Fibroblast of the aortic adventitia (primary cell): ENCODE measurements at places on chromosomes 1 and 21. TPM values are rescaled to one million over a fixed set of nuclear protein-coding genes. Genes with fewer than 3 reads are reported as not detected.

The FAM89A gene
- total RNA-seq, result 2.0 and 13.4 TPM in 2 replicates

The CDC14A gene
- total RNA-seq, result 5.0 and 6.3 TPM in 2 replicates

The MARK1 gene
- 0.45 and 1.3 TPM in 2 replicates for total RNA-seq

The TPTE gene
- total RNA-seq, result not detected in 2 replicates

The LCE1B gene
- total RNA-seq, result not detected in 2 replicates

DNA sequence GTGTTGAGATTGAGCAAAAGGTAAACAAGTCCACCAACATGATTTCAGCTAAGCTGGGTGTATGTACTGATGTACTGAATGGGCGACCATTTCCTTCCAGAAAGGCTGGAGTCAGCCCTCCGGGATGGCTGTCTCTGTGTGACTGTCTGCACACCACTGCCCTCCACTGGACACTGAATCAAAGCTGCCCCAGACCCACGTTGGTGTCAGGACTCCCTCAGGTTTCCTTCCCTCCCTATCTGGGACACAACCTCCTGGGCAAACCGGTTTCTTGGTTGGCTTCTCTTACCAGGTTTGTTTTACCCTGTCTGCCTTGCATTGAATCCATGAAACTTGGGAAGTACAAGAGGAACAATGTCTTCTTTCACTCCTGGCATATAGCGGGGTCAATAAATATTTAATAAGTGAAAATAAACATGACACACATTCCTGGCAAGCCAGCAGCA, 5.3 kb upstream of the SRP9 start:
- peak; percentile 89 for DNase-seq

DNA sequence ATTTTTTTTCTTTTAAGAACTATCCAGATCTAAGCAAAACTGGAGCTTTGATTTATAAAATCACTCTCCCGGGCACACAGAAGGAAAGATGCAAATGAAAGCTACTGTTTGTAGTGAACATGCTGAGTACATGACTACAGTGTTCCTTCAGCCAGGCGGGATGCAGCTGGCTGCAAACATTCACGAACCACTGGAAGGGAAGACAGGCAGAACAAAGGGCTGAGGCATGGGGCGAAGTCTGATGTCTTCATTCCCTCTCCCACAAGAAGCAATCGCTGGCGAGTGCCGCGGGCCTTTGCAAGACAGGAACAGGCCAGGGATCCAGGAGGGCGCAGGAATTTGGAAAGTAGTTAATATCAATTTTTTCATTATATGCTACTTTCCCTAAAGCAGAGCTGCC, 257.9 kb upstream of the AJAP1 start:
- no peak for DNase-seq

DNA sequence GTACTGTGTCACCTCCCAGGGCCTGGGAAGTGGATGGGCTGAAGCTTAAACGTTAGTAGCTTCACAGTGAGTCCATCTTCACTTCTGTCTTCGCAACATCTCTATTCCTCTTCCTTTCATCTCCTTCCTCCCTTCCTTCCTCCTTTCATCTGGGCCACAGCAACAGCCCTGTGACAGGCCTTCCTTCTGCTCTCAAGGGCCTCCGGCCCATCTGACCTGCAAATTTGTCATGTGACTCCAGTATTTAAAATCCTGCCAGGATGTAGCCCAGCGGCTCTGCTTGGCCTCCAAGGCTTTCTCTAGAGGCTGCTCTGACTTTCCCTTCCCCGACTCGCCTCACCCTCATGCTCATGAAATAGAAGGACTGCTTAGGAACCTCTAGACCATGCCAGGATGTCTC, 10.9 kb upstream of the BATF3 start:
- no peak for DNase-seq

DNA sequence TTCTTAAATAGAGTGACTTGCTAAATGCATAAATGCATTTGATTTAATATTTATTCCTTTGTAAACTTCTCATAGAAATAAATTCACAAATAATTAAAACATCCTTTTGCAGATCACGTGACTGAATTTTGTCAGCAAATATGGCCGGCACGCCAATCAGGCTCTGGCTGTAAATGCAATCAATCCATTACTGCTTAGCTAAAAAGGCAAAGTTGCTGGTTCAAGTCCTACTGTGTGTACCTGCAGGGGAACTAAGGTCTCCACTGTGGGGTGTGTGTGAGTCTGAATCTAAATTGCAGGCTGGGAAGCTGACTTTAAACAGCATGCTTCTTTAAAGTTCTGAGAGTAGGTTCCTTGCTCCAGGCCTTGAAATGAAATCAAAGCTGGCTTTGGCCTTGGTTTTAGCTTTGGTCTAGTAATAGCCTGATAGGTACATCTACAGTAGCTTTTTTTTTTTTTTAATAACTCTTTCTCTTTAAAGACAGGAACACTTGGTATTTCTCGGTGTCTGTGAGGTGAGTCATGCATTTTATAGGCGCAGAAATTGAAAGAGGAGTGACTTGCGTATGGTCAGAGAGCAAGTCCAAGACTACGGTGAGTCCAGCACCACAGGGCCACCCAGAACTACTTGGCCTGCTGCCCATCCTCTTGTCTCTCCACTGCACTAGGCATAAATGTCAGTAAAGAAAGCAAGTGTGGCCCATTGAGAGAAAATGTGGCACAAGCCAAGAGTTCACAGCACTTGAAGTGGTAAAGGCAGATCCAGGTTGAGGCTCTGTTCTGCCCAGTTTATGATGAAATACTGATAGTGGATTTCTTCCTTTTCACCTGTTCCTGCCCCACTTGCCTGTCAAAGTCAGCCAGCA, 36.2 kb upstream of the LYST start:
- DNase-seq, result peak; percentile 80

DNA sequence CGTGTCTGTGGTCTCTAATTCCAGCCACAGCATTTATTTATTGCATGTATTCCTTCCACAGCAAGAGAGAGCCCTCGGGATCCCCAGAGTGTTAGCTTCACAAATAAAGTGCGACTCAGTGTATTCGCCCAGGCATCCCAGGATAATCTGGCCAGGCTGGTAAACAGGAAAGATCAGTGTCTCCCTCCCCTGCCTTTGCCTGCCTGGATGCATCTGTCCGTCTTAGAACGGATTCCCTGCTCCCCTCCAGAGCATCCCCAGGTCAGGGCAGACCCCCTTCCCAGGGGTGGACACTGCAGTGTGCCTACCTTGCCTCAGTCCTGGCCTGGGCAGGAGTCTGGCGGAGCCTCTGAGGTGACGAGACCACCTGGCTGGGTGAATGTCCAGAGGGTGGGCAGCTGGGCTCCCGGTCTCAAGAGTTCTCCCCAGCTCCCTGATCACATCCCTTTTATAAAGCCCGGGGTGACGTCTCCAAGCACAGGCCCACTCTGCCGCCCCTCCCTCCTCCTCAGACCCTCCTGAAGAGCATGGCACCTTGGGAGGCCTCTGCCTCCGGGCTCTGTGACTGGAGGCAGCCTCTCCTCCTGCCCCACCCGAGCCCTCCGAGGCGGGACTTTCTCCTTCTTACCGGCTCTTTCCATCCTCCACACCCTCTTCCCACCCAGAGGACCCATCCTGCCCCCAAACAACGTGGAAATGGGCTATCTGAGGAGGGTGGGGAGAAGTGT, at the start of gene KISS1:
KISS1 (minus strand) TSS at position 424 of the 728 bp plus-strand sequence. CDS start 3,615 bp downstream, outside the sequence.
- no peak for DNase-seq

DNA sequence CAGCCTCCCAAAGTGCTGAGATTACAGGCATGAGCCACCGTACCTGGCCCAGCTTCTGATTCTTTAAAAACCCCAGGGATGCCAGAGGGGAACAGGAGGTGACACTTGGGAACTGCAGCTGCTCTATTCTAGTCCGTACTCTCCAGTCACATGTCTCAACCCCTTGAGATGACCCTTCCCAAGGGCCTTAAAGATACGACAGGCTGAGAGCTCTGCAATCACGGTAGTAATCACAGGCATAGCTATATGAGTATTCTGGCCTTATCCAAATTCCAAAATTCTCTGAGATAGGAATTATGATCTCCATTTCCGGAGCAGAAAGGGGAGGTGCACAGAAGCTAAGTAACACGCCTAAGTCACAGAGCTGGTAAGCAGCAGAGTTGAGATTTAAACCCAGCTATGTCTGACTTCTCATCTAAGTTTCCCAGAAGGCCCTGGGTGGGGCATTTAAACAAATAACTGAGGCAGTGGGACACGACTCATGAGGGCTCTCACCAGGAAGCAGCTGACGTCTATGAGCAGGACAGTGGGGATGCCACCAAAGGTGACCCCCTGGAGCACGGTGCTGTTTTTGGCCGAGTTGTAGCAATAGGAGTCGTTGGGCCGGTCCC, 5.2 kb downstream of the TMEM63A start:
- DNase-seq, result no peak

DNA sequence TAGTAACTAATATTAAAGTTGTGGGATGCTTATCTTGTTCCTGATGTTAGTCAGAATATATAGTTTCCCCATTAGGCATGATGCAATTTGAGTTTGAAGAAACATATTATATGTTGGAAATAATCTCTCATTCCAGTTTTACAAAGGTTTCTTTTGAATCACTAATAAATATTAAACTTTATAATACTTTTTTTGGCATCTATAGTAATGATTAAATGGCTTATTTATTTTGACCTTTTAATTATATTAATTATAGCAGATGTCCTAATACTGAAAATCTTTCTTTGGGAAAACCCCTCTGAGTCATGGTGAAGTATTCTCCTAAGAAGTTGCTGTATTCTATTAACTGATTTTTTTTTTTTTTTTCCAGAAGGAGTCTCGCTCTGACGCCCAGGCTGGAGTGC, 28.5 kb upstream of the PTGS2 start:
- DNase-seq, result peak; percentile 63

DNA sequence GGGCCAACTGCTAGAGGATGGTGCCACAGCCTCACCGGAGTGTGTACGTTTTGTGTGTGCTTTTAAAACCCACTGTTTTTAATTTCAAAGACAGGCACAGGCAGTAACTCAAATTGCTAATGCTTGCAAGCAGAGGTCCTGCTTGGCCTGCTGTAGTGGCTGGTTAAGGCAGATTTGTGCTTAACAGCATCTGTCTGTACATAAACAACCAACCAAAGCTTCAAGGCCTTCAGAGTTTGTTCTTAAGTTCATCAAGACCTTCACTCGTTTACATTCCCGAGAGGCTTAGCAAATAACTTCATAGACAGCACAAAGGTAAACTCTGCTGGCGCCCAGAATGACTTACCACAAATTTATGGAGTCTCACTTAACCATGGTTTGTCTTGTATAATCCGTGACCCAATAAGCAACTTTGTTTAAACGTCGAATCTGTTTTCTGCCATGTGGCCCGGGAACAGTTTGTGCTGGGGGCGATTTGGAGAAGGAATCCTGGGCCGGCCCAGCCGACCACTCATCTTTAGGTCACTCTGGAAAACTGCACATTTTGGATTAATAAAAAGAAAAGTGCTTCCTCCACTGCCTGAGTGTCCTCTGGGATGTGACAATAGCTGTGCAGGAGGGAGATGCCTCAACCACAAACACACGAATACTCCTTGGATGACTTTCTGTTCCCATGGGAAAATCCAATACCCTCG, 58.1 kb downstream of the CAPZB start:
- no peak for DNase-seq

- peak; percentile 52 for DNase-seq
Measured at GRCh38 chr1:32701951-32702598, 495 bp downstream of the SYNC start.

DNA sequence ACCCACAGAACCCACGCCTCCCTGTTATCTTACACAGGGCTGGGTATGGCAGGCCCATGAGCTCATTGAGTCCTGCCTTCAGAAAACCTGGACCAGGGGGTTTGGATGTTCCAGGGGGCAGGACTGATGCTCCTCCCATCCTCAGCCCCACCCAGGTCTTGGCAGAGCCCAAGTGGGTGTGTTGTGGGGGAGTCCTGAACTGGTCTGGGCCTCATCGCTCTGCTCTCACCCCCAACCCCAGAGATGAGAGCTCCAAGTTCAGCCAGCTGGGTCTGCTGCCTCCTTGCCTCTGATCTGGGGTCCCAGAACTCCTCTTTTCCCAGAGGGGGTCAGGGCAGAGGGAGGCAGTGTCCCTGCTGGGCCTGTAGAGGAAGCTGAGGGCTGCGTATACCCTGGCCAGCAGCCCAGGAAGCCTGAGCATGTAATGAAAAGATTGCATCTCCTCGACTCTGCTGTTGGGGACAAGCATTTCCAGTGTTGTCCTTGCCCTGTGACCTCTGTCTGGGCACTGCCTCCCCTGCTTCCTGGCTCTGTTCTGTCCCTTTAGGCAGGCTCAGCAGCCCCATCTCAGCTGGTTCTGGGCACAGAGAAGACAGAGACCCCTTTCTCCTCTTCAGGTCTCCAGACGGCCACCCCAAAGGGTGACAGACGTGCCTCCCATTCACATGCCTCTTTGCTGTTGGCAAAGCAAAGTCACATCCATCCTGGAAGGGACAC, 54.7 kb upstream of the EPS8L3 start:
- DNase-seq, result no peak

DNA sequence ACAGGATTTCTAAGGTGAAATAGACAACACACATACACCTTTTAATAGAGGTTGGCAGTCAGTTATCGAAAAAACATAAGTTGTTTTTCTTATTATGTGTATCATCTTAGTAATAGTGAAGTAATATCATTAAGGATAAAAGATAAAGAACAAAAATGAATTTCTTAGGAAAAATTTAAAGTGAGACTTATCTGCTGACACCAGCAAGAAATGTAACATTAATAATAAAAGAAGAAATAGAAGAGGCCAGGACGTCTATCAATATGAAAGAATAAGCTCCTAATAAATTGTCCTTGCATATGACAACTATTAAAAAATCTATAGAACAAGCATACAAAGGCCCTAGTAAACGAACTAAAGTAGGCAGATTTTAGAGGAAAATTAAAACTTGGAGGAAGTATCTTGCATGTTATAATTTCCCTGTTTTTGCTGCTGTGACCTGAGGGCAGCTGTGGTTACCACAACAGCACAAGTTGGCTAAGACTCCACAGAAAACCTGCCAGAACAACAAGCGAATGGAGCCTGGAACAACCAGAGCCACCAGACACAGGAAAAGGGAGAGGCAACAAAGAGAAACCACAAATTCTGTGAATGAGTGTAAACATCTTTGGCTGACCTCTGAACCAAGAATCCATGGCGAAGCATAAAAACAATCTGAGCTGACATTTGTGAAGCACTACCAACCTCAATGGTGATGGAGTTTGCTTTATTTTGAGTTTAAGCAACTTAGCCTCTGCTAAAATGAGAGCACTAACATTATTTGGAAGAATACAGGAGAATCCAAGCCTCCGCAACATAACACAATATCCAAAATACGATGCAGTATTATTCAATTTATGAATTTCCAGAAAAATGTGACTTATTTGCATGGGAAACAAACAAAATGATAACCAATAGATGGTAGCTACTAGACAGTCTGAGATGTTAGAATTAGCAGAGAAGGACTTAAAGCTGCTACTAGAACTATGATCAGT, 207.5 kb downstream of the KCNT2 start:
- peak; percentile 85 for DNase-seq

- DNase-seq, result no peak
Measured at GRCh38 chr1:27445177-27445936, 44.6 kb downstream of the WASF2 start.

GRCh38 chr1:62064829-62065407, 129.7 kb upstream of the L1TD1 start:
- no peak for DNase-seq
